Skin of body (tissue), 3 donors: ENCODE measurements at places on chromosomes 2 and 18. TPM values are rescaled to one million over a fixed set of nuclear protein-coding genes. Genes with fewer than 3 reads are reported as not detected.

Gene MARCO
- 1.7 TPM for total RNA-seq

Gene STAT4
- total RNA-seq, result 4.3 TPM

Gene YES1
- total RNA-seq, result 50.3 TPM

Gene EN1
- total RNA-seq, result 12.0 TPM

Gene LYG2
- total RNA-seq, result 16.5 TPM

Gene ST8SIA5
- 0.59 TPM for total RNA-seq

Gene C2orf76
- 17.4 TPM for total RNA-seq

Gene ALPI
- not detected for total RNA-seq

Gene C2orf66
- total RNA-seq, result 0.69 TPM

Gene PHOSPHO2
- 5.9 TPM for total RNA-seq

Gene CACNB4
- 16.3 TPM for total RNA-seq
